ENCODE measurements at places on chromosomes 2 and 18.

DNA sequence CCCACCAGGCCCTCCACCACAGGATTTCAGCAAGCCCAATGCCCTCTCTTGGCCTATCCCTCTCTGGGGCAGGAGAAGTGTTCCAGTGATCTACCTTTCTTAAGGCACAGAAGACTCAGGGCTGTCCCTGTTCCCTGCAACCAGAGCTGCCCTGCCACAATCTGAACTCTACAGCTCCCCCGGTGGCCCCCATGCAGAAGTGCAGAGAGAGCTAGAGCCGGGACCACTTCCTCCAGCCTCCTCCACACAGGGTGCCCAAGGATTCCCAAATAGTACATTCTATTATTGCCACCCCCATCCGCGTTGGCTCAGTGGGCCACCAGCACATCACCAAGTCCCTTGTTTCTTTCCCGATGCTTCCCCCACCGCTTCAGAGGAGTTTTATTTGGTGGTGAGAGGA lies 114.8 kb upstream of the PTPRM start:
- no peak for DNase-seq

- no peak for DNase-seq
Measured at GRCh38 chr2:114616-115015, 68.3 kb upstream of the FAM110C start.

DNA sequence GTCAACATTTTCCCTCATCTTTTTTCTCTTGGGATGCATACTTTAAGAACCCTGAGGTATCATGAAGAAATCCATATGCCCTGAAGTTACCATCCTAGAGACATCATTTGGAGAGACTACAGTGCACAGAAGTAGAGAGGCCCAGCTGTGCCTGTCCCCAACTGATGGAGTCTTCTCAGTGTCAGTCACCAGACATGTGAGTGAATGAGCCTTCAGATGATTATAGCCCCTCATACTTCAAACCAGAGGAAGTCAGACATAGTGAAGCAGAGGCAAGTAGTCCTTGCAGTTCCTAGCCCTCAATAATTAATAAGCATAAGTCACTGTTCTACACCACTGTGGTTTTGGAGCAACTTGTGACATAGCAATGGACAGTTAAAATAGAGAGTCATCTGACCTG lies 194.4 kb upstream of the ITGA4 start:
- no peak for DNase-seq

DNA sequence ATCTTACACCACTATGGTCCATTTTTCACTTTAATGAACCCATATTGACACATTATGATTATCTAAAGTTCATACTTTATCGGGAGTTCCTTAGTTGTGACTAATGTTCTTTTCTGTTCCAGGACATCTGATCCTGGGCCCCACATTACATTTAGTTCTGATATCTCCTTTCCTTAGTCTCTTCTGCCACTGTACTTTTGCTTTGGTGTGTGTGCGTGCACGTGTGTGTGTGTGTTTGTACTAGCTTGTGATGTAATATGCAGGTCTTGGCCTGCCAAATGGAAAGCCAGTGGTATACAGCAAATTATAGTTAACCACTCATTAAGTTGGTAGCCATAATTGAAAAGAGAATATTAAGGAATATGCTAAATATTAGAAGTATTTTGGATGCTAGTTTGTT lies 88.0 kb downstream of the CDC42EP3 start:
- DNase-seq: peak; percentile 10

DNA sequence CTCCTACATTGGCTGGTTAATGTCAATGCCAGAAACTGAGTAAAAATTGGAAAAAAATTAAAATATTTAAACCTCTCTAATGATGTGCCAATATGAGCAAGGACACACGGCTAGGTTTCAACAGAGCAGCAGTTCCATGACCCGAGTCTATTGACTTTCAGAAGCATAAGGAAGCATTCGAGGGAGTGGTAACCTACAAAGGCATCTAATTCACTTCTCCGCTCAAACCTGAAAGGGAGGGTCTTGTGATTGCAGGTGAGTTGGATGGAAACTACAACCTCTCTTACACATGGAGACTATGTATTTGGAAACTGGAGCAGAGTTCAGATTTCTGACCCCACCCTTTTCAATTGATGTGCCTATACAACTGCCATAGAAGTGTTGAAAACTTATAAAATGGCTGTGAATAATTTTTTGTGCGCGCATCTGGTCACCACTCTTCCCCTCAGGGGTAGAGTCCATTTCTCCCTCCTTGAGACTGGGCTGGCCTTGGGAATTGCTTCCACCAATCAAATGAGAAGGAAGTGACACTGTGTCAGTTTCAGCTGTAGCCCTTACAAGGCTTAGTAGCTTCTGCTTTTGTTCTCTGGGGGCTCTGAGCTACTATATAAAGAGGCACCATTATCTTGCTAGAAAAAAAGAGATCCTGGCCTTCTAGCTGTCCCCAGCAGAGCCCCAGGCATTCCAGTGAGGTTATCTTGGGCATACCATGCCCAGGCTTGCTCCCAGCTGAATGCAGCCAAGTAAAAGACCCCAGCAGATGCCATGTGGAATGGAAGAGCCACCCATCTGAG lies 278.0 kb downstream of the EPHA4 start:
- no peak for DNase-seq

DNA sequence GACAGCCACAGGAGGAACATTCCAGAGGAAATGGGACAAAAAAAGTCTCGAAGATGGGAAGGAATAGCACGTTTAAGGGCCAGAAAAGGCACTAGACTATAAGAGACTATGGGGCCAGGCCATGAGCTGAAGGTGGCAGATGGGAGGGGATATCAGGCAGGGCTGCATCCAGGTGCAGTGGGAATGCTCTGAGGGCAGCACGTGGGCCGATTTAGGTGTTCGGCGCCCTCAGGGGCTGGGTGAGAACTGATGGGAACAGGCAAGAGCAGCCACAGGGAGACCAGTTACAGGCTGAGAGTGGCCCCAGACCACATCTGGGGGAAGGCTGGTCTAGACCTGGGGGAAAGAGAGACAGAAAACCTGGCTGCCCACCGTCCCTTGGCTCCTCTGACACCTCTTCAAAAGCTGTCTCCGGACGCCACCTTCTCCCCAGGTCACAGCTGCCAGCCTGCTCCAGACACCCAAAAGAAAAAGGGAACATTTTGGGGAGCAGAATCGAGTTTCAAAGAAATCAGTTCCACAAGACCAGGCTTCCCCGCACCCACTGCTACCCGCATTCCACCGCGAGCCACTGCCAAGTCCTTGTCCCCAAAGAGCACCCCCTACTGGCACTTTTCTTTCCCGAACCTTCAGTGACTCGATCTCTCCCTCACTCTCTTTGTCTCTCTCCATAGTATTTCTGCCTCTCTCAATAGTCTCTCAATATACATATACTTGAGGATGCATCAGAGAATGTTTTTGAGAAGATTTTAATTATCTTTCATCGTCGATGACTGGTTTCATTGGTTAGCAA lies 190.1 kb upstream of the AGAP1 start:
- no peak for DNase-seq

DNA sequence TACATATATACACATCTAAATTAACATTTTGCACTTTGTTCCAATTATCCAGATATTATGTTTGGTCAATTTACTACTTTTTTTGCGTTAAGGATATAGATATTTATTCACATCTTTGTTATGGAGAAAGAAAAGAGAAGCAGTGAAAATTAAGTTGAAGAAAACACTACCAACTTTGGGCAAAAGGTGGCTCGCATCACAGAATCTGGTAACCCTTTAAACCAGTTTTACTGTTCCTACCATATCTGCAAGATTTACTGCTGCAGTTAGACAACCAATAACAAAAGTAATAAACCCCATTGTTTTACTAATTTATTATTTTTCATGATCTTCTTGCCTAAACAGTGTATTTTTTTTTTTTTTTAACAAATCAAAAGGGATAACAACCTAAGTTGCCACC lies 53.6 kb downstream of the SMAD2 start:
- DNase-seq: no peak

- DNase-seq: no peak
Measured at GRCh38 chr2:69118609-69119008, 105.6 kb downstream of the ANTXR1 start.

DNA sequence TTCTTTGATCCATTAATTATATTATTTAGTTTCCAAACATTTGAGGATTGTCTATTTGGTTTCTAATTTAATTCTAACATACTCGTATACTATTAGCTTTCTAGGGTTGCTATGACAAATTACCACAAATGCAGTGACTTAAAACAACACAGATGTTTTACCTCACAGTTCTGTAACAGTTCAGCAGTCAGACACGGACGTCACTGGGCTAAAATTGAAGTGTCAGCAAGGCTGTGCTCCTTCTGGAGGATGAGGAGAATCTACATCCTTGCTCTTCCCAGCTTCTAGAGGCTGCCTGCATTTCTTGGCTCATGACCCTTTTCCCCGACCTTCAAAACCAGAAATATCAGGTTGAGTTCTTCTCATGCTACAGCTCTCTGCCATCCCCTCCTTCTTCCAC lies 117.6 kb downstream of the TFCP2L1 start:
- no peak for DNase-seq

DNA sequence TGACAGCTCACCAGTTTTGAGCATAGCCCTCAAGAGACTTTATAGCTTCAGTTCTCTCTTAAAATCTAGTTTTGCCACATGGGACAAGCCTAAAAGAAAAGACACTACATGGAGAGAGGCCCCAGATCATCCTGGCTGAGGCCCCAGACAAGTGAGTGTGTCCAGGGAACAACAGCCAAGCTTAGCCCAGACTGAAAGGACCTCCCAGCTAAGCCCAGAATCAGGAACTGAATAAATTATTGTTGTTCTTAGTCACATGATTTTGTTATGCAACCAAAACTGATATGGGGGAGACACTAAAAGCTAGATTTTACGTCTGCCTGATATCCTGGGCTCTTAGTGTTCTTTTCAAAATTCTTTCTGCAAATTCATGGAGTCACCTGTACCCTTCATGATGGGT lies 29.3 kb upstream of the LBH start:
- no peak for DNase-seq

DNA sequence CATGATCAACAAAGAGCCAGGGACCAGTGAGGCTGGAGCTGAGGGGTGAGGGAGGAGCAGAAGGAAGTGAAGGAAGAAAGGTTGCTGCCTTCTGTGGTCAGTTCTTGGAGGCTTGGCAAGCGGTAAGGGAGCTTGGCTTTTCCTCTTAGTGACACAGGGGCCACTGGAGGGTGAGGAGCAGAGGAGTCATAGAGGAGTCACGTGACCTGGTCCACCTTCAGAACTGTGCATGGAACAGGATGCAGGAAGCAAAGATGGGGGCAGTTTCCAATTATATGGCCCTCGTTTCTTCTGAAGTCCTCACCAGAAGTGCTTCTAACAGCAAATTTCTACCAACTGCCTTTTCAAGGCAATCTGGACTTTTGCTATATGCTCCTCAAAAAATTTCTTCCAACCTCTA lies 326.9 kb upstream of the SMIM21 start:
- no peak for DNase-seq

DNA sequence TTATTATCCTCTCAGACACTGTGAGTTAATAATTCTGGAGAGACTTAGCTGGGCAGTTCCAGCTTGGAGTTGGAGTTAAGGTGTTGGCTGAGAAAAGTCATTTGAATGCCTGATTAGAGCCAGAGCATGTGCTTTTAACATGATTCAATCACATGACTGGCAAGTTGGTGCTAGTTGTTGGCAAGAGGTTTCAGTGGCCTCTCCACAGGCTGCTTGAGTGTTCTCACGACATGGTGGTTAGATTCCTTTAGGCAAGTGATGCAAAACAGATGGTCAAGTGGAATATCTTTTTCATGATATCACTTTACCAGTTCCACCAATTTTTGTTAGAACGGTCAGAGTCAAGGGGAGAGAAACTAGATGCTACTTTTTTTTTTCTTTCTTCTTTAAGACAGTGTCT lies 262.7 kb upstream of the FN1 start:
- no peak for DNase-seq

DNA sequence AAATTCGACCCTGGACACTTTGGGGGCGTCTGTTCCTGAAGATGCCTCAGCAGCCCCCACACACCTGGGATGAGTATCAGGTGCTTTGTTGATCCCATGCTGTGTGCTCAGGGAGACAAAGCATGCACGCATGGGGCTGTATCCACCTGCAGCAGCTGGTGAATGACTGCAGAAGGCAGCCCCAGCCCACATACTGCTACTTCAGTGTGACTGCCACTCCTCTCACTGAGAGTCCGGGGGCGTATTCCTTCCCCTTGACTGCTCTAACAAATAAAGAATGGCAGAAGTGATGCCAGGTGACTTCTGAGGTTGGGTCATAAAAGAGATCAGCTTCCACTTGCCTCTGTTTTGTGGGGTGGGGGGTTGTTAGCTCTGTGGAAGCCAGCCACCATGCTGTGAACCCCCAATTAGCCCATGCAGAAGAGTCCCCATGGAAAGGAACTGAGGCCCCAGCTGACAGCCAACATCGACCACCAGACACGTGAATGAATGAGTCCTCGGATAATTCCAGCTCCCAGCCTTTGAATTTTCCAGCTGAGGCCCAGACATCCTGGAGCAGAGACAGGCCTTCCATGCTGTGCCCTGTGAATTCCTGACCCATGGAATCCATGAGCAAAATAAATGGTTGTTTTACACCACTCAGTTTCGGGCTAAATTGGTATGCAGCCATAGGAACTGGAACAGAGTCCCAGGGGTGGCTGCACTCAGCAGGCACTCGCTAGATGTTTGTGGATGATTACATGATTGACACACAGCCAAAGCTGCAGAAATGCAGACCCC lies 289.3 kb downstream of the CELF4 start:
- DNase-seq: no peak

- no peak for DNase-seq
Measured at GRCh38 chr2:8860239-8860638, 22.8 kb upstream of the KIDINS220 start.

GRCh38 chr2:135299658-135300244 lies 231.3 kb downstream of the ZRANB3 start:
- DNase-seq: no peak

DNA sequence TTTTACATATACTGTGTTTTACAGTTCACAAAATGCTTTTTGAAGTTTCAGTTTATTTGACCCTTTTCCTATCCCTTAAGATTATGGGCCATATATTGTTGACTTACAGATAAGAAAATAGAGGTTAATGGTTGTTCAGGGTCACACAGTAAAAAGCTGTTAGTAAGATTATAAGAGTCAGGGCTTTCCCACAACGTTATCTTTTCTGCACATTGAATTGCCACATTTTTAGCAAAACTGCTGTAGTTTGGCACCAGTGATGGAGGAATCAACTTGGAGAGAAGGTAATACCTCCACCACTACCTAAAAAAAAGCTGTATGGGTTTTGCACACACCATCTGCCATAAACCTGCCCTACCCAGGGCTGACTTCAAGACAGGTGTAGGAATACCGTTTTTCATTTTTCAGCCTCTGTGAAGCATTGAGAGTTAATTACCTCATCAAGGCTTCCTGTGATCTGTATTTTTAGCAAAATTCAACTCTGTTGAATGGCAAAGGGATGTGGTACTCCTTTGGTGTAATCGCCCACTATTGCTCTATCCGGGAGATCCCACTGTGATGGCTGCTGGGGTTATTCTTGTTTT lies 5.0 kb downstream of the SOWAHC start:
- DNase-seq: no peak

DNA sequence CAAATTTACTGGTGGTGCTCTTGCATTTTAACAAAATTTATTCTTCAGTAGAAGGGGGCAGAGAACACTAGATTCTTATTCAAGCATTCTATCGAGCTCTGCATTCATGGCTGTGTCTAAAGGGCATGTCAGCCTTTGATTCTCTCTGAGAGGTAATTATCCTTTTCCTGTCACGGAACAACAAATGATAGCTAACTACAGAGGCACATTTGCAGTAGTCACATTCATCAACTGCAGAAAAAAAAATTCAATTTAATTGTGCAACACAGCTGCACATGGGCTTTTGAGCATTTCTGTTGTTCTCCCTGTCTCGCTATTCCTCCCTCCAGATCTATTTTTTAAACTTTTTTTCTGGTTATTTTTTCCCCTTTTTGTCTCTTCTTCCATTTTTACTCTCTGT lies 13.0 kb upstream of the DLX1 start:
- DNase-seq: no peak

- DNase-seq: no peak
Measured at GRCh38 chr2:115160531-115161080, 718.2 kb downstream of the DPP10 start.

Data from SHP77 (cell line).